ENCODE measurements at places on chromosomes 2 and 18. TPM values are rescaled to one million over a fixed set of nuclear protein-coding genes. Genes with fewer than 3 reads are reported as not detected.

The TMEM37 gene
- 3.5 TPM for total RNA-seq

The SULT1C2 gene
- total RNA-seq = 42.8 TPM

The TNFRSF11A gene
- 1.3 TPM for total RNA-seq

The KYNU gene
- 187 TPM for total RNA-seq

The TGFA gene
- 116 TPM for total RNA-seq

The NMUR1 gene
- not detected for total RNA-seq

The DNAJC5G gene
- total RNA-seq = not detected

The KCNK3 gene
- total RNA-seq = 28.4 TPM

The MALL gene
- total RNA-seq = 61.6 TPM

The CHRNA1 gene
- total RNA-seq = not detected

The CNDP1 gene
- not detected for total RNA-seq

The GALR1 gene
- not detected for total RNA-seq

The TUBA3E gene
- not detected for total RNA-seq

The TEKT4 gene
- total RNA-seq = not detected

The SULT1C4 gene
- total RNA-seq = 7.5 TPM

The TMEM17 gene
- 5.8 TPM for total RNA-seq

The LOXL3 gene
- 0.81 TPM for total RNA-seq

The SP140 gene
- not detected for total RNA-seq

The VSNL1 gene
- total RNA-seq = 52.5 TPM

The NUP35 gene
- 58.0 TPM for total RNA-seq

The ADD2 gene
- total RNA-seq = 14.8 TPM

The CNGA3 gene
- not detected for total RNA-seq

The DNAH6 gene
- not detected for total RNA-seq

The MARCHF4 gene
- total RNA-seq = not detected

The CERS6 gene
- total RNA-seq = 7.2 TPM

The UGT1A8 gene
- 0.87 TPM for total RNA-seq

The LIMS2 gene
- total RNA-seq = not detected

The MRPS5 gene
- total RNA-seq = 104 TPM

The SH3RF3 gene
- total RNA-seq = 0.20 TPM

The ANXA4 gene
- 309 TPM for total RNA-seq

The PDCD1 gene
- not detected for total RNA-seq

The ACP1 gene
- 216 TPM for total RNA-seq

The CIB4 gene
- total RNA-seq = not detected

The ZSWIM2 gene
- not detected for total RNA-seq

The PTPRN gene
- total RNA-seq = not detected

The SIX3 gene
- not detected for total RNA-seq

The CCBE1 gene
- total RNA-seq = 0.17 TPM

The ASIC4 gene
- 2.5 TPM for total RNA-seq

The RAMP1 gene
- not detected for total RNA-seq

The PCGF1 gene
- 19.9 TPM for total RNA-seq

The TUBB8B gene
- not detected for total RNA-seq

The DSG4 gene
- not detected for total RNA-seq

The CRYGD gene
- total RNA-seq = not detected

The GKN1 gene
- not detected for total RNA-seq

The TMEM163 gene
- not detected for total RNA-seq

The KIDINS220 gene
- 17.8 TPM for total RNA-seq

The FAHD2B gene
- total RNA-seq = 8.9 TPM

The SNED1 gene
- not detected for total RNA-seq

Measured in Caki2 (cell line).